ENCODE measurements at places on chromosomes 5 and 9.

DNA sequence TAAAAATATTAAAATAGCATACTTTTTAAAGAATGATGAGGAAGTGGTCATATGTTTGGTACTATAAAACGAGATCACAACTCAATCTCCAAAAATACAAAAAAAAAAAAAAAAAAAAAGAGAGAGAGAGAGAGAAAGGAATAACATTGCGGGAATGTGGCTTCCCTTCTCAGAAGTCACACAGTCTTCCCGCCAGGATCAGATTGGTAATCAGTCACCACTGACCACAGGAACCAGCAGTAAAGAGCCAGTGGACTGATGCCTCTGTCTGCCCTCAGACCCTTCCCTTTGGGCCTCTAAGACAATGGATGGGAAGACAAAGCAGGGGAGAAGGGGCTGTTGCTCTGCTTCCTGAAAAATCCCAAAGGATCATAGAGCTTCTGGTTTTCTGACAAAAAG lies 104.9 kb downstream of the KLHL3 start:
- no peak for DNase-seq

DNA sequence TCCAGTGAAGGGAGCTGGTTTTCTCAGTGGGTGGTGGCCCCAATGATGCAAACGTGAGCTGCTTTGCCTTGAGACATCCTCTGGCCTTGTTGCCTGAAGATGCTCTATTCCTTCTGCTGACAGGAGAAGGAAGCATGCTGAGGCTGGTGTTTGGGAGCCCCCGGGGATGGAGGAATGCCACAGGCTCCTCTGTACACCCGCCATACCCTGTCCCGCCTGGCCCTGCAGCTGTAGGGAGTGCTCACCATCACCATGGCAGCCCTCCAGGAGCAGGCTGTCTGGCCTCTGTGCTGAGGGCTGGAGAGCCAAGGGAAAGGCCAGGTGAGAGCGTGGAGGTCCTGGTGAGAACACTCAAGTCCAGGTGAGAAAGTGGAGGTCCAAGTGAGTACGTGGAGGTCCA lies 134.4 kb downstream of the MRPL36 start:
- no peak for DNase-seq

- no peak for DNase-seq
These were observed 55.3 kb upstream of the EXOC3 start for GRCh38 chr5:387491-388265.

GRCh38 chr5:4676934-4677333 lies 463.2 kb upstream of the ADAMTS16 start:
- no peak for DNase-seq

GRCh38 chr5:35826554-35826953 lies 30.1 kb upstream of the IL7R start:
- no peak for DNase-seq

DNA sequence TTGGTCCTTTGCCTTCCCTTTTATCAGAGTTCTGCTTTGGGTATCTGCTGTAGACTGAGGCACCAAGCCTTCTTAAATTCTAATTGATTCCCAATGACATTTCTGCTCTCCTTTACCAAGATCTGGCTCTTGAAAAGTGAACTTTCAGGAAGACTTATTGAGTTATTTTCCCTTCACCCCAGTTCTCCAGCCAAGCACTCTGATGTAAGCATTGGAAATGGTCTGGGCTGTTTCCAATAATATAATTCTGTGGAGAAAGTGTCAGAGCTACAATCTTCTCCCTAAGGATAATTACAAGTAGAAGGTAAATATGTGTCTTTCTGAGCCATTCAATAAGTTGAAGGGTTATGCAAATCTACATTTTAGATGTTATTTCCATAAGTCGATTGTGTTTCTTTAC lies 30.8 kb downstream of the BTF3 start:
- no peak for DNase-seq

- DNase-seq, result no peak
These were observed 19.3 kb upstream of the SLC12A7 start for GRCh38 chr5:1131191-1131621.

DNA sequence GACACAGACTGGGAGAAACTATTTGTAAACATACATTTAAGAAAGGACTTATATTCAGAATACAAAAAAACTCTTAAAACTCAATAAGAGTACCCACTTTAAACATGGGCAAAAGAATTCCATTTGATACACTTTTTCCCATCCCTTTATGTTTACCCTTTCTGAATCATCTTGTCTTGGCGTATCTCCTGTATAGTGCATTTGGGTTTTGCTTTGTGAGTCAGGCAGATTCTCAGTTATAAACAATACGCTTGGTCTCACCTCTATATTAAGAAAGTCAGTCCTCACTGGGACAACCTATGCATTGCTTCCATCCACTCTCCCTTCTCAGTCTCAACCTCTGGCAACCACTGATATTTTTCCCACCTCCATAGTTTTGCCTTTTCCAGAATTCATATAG lies 27.3 kb upstream of the ADAMTS6 start:
- no peak for DNase-seq

DNA sequence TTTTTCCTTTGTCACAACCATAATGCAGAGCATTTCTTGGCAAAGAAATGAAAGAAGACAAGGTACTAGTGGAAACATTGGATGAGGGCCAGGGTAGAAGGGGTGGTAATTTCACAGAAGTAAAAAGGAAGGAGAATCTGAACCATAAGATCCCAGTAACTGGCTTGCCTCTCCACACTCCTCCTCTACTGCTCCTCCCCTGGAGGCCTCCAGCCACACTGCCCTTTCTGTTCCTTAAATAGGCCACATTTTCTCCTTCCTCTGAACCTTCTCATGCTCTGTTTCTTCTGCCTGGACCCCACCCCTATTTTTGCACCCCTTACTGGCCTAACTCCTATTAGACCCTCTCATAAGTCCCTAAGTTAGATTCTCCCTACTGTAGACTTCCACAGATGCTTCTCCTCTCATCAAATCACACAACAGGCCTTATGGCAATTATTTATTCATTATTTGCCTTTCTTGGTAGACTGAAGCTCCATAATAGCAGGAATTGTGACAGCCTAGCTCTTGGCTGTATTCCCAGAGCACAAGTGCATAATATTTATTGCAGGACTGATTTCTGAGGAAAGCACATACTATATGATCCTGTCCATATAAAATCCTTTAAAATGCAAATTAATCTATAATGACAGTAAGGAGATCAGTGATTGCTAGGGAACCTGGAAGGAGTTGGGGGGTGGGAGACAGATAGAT lies 31.3 kb upstream of the GRIA1 start:
- DNase-seq, result no peak

- peak; percentile 22 for DNase-seq
These were observed 75.2 kb upstream of the RASGRF2 start for GRCh38 chr5:80884929-80885328.

DNA sequence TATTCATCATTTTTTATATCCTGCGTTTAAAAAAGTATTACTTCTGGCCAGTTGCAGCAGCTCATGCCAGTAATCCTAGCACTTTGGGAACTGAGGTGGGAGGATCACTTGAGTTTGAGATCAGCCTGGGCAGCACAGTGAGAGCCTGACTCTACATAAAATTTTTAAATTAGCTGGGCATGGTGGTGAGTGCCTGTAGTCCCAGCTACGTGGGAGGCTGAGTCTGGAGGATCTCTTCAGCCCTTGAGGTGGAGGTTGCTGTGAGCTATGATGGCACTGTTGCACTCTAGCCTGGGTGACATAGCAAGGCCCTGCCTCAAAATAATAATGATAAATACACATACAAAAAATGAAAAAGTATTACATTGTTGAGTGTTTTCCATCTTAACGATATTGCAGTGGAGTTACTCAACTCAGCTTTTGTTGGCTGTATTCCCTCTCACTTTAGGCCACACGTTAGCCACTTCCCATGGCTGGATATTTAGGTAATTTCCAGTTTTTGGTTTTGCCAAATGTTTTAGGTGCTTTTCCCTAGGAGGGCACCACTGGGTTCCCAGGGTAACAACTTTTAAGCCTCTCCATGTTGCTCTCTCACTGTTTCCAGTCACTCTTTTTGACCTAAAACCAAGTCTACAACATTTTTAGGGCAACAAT lies 20.6 kb downstream of the SHB start:
- DNase-seq, result peak; percentile 39

- DNase-seq, result no peak
These were observed 240.1 kb downstream of the TRPM3 start for GRCh38 chr9:70881333-70881732.

DNA sequence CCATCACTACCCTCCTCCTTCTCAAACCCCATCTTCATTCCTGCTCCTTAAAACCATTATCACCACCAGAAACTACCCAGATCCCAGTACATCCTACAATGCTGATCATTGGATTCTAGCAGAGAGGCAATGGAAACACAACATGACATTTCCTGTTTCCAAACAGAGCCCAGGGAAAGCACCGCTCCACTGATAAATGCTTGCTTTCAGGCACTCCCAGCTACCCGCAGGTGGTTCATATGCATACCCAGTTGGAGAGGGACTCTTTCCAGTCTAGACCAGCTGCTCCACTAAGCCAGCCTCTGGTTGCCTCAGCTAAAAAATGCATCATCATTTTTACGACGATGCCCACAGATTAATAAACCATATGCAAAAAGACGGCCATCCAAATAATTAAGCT lies 39.2 kb upstream of the ACO1 start:
- no peak for DNase-seq

- peak; percentile 75 for DNase-seq
These were observed 282.6 kb downstream of the SPATA31D1 start for GRCh38 chr9:82271106-82271561.

DNA sequence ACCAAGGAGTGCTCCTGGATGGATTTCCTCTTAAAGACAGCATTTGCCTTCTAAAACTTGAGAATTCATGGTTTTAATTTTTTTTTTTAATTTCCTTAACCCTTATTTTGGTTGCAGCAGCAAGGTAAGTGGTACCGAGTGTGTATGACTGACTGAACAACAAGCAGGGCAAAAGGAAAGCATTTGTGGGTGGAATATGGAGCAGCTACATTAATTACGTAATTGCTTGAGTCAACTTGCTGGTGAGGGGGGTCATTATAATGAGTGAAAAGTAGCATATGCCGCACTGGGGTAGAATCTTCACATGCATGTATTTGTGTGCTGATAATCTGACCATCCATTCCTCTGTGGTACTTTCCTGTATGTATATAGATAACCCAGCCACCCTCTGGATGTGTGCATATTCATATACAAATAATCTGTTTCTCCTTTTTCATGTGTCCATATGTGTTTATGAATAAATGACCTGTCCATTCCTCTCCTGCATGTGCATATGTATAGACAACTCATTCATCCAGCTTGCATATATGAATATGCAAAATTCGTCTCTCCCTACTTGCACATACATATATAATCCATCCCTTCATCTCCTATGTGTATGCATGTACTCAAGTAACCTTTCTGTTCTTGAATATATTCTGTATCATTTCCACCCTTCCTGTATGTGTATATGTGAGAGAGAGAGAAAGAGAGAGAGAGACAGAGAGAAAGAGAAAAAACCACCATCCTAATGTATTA lies 147.5 kb upstream of the RUSC2 start:
- DNase-seq, result no peak

- DNase-seq, result no peak
These were observed 245.7 kb upstream of the ELAVL2 start for GRCh38 chr9:24071716-24072115.

GRCh38 chr9:130846487-130847305 lies 11.6 kb downstream of the ABL1 start:
- peak; percentile 93 for DNase-seq

GRCh38 chr5:111502956-111503355 lies 9.4 kb downstream of the STARD4 start:
- DNase-seq, result peak; percentile 30

- no peak for DNase-seq
These were observed 20.6 kb upstream of the SCAMP1 start for GRCh38 chr5:78339617-78340436.

GRCh38 chr5:88545338-88545737 lies 276.7 kb upstream of the TMEM161B start:
- no peak for DNase-seq

DNA sequence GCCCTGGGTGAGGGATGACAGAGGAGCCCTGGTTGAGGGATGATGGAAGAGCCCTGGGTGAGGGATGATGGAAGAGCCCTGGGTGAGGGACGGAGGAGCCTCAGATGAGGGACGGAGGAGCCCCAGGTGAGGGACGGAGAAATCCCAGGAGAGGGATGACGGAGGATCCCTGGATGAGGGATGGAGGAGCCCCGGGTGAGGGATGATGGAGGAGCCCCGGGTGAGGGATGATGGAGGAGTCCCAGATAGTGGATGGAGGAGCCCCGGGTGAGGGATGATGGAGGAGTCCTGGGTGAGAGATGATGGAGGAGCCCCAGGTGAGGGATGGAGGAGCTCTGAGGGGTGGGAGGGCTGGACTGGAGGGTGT lies 10.9 kb downstream of the PHF2 start:
- DNase-seq, result no peak

GRCh38 chr5:79020861-79021561 lies 35.9 kb upstream of the ARSB start:
- peak; percentile 80 for DNase-seq

GRCh38 chr5:53820119-53820801 lies 259.8 kb downstream of the NDUFS4 start:
- DNase-seq, result no peak

DNA sequence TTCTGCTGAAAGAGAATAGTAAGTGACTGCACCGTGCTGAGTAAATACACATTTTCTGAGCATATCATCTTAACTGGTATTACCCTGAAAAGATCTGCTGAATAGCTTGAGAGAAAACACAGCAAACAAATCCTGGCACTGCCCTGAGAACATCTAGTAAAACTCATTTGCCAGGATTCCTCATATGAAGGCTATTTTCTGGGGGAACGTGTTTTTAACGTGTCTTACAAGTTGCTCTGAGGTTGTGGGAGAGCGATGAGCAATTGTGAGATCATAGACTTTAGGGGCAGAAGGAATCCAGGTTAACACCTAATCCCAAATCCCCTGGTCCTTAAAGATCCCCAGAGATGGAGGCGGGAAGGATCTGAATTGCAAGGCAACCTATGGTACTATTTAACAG lies 331.9 kb upstream of the RFX3 start:
- DNase-seq, result peak; percentile 71

DNA sequence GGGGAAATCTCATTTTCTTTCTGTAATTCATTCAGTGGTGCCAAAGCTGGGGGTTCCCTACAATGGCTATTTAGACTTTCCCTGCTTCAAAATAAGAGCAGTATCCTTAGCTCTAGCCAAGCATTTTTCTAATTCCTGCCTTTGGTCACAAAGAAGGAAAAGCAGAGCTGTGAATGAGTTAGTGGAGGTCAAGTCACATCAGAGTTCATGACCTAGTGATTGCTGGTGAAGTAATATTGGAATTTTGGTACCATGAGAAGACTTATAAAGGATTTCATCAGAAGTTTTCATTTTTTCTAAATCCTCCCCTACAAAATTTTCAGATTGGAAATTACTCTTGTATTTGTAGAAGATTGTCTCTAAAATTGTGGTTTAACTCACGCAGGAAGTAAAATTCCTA lies 28.0 kb downstream of the DNAJC21 start:
- DNase-seq, result peak; percentile 25

All from EL (cell line).